Fibroblast of skin of right biceps (primary cell): ENCODE measurements at places on chromosomes 3 and 15.

GRCh38 chr3:178479446-178479845, 56.8 kb upstream of the KCNMB2 start:
- DNase-seq, result no peak

GRCh38 chr3:165640970-165641369, 196.3 kb downstream of the BCHE start:
- no peak for DNase-seq

- DNase-seq, result peak; percentile 11
Measured at GRCh38 chr15:59553879-59554735, 57.5 kb upstream of the GCNT3 start.

- DNase-seq, result no peak
Measured at GRCh38 chr15:48890375-48890972, 12.5 kb downstream of the EID1 start.

DNA sequence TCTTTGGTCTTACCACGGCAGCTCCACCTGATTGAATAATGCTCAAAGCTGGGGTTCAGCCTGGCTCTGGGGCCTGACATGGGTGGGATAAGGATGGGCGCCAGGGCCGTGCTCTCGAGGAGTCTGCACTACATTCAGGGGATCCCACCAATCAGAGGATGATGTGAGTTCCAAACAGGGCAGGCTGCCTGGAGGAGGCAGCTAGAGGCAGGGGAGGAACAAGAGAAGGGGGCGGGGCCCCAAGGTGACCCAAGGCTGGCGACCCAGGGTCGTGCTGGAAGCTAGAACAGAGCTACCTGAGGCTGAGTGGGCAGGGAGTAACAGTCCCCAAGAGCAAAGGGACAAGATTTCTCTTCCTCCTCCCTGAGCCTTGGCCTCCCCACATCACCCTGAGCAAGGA, 56.1 kb downstream of the PCSK6 start:
- no peak for DNase-seq

DNA sequence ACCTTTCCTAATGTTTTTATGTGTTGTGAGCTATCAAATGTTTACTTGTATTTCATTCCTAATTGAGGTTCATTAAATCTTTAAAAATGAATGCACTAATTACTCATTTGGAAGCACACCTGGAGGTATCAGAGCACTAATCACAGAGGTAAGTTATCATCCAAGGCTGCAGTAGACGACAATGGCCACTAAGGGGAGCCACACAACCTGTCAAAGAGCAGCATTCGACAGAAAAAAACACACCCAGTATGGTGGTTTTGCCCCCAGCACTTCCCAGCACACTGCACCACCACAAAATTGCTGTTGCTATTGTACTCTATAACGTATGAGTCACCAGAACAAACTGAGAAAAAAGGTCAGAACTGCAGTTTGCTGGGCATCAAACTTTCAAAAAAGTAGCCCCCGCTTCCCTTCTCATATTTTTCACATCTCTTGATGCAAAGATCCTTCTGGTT, 205.9 kb upstream of the IGF1R start:
- peak; percentile 86 for DNase-seq

GRCh38 chr15:101451266-101451799, 38.2 kb downstream of the PCSK6 start:
- peak; percentile 32 for DNase-seq

DNA sequence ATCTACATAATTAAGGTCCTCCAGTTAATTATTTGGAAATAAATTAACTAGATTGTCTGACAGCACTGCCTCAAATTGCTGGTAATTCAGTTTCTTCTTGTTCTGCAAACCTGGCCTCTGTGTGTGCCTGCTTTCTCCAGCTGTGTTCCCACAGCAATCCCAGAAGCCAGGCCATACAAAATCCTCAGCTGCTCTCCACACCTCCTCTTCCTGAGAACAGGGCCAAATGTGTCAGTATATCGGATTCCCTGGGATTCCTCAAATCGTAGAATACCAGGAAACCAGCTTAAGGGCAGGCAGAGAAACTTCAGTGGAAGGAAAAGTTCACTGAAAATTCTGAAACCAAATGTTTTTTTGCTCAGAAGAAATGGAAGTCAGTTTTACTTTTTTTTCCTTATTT, 261.4 kb downstream of the ZMAT3 start:
- no peak for DNase-seq

GRCh38 chr3:172107403-172107802, 68.0 kb downstream of the FNDC3B start:
- DNase-seq, result no peak

- peak; percentile 50 for DNase-seq
Measured at GRCh38 chr3:56219894-56220805, 248.1 kb downstream of the ERC2 start.

DNA sequence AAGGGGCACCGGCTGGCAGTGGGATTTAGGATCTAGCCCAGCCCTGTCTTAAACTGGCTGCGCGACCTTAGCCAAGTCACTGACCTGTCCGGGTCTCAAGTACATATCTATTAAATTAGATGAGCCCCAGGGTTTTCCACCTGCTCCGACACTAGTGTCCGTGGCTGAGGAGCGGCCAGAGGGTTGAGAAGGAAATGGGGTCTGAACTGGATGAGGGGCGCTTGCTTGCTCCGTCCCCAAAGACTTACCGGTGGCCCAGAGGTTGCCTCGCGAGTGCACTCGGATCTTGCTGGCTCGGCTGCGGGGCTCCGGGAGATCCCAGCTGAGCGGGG, 285 bp downstream of the NMB start:
- no peak for DNase-seq

DNA sequence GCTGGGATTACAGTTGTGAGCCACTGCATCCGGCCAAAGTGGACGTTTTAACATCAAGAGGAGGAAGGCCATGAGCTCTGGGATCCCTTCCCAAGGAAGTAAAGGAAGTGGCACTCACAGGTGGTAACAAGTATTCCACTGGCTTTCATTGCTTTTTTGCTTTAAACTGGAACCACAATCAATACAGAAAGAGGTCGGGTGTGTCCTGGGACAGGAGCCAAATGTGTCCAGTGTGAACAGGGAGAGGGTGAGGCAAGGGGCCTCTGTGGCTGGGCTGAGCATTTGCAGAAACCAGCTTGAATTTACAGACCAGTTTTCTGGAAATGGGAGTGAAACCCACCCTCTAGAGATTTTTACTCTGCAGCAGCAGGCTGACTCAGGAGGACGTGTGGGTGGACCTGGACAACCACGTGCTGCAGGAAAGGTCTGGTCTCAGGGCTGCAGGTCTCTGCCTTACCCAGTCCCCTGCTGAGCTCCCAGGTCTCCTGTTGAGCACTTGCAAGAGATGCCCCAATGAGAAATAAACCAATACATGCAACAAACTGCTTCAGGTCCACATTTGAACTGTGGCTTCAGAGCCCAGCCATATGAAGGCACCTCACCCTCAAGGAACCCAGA, 42.8 kb upstream of the TMEM115 start:
- DNase-seq, result no peak

- DNase-seq, result no peak
Measured at GRCh38 chr15:49415149-49415548, 7.9 kb upstream of the FGF7 start.

DNA sequence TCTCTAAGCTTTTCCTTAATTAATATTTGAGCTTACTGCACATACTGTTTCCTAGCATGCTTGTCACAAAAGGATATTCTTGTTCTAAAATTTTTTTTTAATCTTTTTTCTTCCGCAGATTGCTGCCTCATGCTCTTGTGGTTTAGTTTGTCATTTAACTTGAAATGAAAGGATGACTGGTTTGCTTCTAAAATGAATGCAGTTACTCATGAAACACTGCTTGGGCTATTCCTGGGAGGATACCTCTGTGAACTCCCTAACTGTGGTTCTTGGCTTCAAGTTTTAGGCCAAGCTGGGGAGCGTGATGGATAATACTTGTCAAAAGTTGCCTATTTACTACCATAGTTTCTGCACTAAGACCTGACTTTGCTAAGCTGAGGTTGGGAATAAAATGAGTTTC, 64.0 kb downstream of the USP13 start:
- peak; percentile 90 for DNase-seq

DNA sequence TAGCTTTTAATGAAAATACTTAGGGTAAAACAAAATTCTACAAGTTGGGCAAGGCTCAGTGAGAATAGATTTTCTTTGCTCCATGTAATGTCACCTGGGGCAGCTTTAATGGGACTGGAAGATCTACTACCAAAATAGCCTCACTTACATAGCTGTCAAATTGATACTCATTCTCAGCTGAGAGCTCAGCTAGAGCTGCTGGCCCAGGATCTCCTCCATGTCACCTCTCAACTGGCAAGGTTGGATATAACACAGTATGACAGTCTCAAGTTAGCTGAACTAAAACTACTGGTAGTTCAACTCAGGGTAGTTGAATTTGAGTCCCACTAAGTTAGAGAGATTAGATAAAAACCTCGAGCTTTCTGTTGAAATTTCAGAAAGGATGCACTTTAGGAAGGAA, 218.5 kb upstream of the PLSCR5 start:
- DNase-seq, result no peak

GRCh38 chr15:66252685-66253417, 699 bp downstream of the MEGF11 start:
- peak; percentile 7 for DNase-seq

DNA sequence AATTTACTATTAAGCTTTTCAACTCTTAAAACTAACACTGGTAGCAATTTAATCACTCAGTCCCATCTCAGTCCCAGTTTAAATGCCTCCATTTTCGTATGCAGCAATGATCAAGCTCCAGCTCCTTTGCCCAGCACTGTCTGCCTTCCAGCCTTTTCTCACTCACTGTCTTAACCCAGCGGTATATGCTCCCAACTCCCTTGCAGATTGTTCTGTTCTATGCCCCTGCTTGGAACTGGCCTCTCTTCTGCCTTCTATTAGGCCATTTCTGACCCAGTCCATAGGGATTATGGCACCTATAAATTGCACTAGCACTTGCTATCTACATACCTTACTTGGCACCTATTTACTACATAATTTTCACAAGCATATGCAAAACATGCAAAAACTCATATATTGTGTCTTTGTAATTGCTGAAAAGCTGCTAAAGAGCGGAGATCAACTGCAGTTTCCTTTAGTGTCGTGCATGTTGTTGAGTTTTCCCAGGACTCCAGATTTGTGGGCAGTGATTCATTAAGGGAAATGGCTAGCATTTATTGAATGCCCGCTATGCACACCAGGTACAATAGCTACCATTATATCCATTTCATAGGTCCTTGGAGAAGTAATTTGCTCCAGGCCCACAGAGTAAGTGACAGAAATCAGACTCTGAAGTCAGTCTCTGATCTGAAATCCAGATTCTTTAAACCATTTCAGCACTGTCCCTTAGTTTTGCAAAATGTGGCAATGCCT, 24.4 kb downstream of the CRBN start:
- DNase-seq, result no peak

DNA sequence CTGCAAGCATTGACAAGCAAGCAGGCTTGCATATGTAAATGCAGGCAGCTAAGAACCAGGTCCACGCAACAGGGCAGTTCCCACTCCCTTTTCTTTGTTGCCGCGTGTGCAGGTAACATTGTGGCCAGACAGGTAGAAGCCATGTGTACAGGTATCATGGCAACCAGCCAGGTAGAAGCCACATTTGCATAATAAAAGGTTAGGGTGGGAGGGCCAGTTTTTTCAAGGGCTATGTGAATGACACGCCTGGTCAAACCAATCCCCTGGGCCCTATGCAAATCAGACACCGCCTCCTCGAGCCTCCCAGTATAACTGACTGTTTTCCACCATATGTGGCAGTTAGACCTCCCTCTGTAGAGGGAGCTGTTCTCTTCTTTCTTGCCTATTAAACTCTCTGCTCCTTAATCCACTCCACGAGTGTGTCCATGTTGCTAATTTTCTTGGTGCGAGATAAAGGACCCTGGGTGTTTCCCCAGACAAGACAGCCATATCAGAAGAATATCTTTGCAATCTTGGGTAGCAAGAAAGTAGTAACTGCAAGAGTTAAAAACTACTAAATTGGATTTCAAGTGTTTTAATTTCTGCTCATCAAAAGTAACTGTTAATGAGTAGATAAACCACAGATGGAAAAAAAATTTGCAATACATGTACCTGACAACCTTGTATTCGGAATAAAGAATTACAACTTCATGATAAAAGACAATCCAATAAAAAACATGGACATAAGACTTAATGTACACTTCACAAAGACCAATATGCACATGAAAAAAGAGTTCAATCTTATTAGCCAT, 21.8 kb downstream of the PCOLCE2 start:
- no peak for DNase-seq

- DNase-seq, result peak; percentile 15
Measured at GRCh38 chr15:22811640-22812039, 25.2 kb downstream of the NIPA1 start.

GRCh38 chr15:69280783-69281182, 17.9 kb upstream of the PAQR5 start:
- peak; percentile 48 for DNase-seq

DNA sequence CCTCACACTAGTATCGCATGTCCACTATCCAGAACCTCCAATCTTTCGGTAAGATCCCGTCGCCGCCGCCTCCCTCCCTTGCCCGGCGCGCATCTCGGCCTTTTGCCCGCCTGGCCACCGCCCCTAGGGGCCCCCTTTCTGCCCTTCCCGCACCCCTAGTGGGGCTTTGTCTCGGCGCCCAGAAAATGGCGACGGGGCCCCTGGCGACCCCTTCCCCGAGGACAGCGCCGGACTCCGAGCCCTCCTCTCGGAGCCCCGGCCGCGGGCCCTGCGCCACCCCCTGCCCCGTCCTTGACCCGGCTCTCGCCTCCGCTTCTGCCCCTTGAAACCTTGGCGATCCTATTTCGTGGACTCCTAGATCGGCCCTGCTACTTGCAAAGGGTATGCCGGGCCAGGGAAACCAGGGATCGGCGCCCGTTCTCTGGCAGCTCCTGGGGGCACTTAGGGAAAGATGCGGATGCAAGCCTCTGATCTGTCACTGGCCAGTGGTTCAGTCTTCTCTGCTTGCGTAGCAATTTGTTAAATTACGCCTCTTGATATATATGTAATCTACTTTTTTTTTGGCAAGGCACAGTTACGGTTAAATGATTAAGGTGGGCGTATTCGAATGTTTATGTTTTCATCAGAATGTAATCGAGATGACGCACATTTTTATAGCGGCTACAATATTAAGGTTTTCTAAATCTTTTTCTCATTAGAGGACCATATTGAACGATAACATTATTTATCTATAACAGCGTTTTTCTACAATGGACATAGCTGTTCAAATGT, 603 bp downstream of the EIF1B start:
- DNase-seq, result peak; percentile 41

GRCh38 chr3:23128655-23129054, 74.5 kb upstream of the UBE2E2 start:
- no peak for DNase-seq

GRCh38 chr15:65819563-65819960, 27.5 kb upstream of the DENND4A start:
- DNase-seq, result no peak

GRCh38 chr3:125140818-125141595, 71.5 kb downstream of the SLC12A8 start:
- no peak for DNase-seq
